ENCODE measurements at places on chromosomes 12 and 14.

DNA sequence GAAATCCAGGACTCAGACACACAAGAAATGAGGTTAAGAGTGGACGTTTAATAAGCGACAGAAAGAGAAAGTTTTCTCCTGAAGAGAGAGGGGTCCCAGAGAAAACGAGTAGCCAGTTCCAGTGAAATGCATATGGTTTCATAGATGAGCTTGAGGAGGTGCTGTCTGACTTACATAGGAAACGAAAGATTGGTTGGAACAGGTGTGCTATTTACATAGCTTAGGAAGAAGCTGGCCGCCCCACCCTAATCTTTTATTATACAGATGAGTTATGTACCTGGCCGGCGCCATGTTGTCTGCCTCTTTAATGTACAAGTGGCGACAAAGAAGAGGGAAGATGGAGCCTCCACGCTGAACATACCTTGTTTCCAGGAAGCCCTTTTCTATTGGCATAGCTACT is 223.0 kb downstream of the SLC6A15 start:
- no peak for DNase-seq

DNA sequence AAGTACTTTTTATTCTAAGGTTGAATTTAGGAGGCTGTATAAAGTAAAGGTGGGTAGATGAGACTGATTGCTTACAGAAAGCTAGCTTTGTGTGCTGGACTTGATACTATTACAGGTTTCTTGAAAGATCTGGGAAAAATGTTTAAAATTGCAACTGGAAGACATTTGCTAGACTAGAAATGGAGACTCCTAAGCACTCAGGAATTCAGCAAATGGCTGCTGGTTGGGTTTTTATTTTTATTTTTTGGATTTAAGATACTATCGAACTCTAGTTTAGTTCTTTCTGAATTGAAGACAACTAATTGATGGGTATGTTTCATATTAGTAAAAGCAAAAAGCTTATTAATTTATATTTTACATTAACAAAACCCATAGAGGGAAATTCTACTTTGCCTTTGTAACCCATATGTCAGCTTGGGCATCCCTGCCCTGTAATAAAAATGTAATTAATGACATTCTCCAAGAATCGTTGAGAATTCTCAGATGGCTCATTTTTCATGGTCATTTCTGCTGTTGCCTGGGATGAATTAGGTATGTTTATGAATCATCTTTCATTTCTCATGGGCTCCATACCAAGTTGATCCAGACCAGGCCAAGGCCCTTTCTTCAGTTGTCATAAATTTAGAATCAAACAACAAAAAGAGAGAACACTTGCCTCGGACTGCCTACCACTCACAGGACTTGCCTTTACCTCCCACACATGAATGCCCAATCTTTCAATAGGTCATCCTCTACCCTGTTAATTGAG is 102.1 kb downstream of the ERGIC2 start:
- DNase-seq, result no peak

DNA sequence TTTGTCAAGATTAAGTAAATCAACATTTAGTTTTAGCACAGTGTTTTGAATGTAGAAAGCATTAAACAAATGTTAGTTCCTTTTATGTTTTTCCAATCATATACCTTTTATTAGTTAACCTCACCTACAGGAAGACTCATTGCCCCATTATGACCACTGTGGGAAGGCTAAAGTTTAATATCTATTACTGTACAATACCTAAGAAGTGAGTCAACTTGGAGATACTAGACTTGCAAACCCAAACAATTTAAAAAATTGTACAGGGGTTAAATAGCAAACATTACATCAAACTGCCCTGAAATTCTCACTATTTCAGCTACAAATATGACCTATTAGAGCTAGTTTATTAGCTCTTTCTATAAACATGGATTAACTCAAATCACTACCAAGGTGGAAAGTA is 8.6 kb upstream of the G2E3 start:
- DNase-seq, result no peak

GRCh38 chr12:99558109-99558508 is 89.4 kb upstream of the GARIN6 start:
- no peak for DNase-seq

GRCh38 chr12:125229878-125230530 is 164.8 kb downstream of the AACS start:
- no peak for DNase-seq

DNA sequence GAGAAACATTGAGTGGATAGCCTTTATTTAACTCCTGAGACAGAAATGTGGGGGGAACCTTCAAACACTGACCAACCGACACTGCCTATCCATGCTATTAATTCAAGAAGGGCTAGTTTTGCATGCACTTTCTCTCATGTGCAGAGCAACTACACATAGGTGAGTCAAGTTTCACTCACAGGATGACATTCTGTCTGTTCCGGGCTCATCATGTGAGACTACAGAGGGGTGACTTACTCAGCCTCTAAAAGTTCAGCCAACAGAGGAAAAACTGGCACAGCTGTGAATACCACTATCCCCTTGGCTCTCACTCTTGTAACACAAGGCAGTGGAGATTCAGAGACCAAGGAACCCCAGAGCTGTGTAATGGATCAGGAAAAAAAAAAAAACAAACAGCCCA is 13.3 kb downstream of the BEST3 start:
- no peak for DNase-seq

GRCh38 chr12:14239935-14240872 is 125.3 kb upstream of the ATF7IP start:
- no peak for DNase-seq

DNA sequence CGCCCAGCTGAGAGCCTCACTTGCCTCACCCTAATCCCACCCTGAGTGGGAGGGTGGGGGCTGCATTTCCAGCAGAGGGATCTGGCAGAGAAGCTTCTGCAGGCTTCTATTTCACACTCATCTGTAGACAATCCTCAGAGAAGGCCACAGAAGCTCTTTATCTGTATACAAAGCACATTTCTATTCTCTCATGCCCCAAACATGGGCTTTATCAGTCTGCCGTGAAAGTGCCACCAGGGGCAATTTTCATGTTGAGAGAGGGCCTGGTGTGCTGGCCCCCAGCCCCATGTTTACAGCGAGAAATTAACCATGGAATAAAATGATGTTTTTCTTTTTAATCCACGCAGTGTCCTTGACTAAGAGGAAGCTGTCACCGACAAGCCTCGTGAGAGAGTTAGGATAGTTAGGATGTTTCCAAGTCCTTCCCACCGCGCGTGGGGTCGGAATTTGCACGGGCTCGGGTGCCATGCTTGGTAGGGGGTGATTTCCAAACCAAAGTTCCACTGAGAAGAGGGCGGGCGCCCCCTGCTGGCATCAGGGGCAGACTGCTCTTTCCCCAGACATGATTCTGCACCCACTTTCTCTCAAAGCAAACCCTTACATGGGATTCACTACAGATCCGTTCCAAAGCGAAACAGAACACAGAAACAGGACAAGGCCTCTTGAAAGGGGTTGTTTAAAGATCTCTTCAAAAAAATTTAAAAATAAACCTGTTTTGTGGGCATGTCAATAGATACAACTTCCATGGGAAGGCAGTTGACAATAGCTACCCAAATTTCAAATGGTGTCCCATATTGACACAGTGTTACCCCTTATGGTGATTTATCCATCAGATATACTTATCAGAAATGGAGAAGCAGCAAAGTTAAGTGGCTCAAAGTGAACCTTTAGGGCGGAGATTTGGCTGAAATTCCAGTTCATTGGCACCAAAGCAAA is 19.4 kb downstream of the BDKRB1 start:
- DNase-seq, result peak; percentile 67

DNA sequence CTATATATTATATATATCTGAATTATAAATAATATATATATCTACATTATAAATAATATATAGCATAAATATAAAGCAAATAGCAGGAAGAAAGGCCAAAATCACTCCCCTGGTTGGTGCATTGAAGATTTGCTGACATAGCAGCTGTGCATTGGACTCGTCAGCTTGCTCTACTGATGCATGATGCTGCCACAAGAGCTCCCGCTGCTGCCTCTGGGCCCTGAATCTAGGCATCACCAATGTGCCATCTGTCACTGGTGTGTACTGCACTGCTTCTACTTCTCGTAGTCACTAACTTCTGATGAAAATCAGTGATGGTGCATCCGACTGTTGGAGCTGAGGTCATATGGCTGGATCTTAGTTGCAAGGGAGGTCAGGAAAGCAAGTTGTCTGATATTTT is 205.0 kb downstream of the ADAMTS20 start:
- no peak for DNase-seq

- no peak for DNase-seq
These were observed 45.1 kb downstream of the SSH1 start for GRCh38 chr12:108812324-108812723.

- peak; percentile 29 for DNase-seq
These were observed 84.8 kb downstream of the NRXN3 start for GRCh38 chr14:78254911-78255461.

- no peak for DNase-seq
These were observed 227.4 kb upstream of the PWP1 start for GRCh38 chr12:107458163-107458562.

- DNase-seq, result no peak
These were observed 32.5 kb upstream of the LIMA1 start for GRCh38 chr12:50315803-50316202.

GRCh38 chr12:15928346-15928745 is 17.2 kb downstream of the DERA start:
- no peak for DNase-seq

DNA sequence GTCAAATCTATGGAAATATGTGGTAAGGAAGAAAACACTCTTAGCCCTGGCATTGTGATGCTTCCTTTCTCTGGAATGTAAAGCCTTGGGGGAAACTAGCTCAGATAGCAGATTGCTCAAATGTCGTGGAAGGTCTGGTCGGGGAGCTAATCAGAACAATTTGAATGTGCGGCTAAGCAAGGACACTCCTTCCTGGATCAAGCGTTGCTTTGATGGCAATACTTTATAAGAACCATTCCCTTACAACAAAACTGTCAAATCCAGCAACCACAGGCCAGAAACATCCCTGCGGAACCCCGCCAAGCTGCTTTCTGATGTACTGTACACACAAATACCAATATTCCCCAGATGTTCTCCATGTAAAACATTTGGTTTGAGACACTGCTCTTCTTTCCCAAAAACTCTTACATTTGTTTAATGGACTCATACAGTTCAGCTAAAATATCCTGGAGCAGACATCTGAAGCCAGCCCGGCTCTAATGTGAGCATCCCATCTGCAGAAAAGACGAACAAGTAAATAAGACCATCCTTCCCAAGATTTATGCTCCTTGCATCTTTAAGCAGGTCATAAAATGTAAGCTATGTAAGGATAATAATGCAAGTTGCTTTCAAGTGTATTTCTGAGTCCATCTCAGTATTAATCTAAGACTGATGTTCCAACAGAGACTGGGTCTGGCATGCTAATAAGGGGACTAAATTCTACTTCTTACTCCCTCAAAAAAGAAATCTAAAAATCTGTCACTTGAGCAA is 20.2 kb downstream of the NUAK1 start:
- no peak for DNase-seq

DNA sequence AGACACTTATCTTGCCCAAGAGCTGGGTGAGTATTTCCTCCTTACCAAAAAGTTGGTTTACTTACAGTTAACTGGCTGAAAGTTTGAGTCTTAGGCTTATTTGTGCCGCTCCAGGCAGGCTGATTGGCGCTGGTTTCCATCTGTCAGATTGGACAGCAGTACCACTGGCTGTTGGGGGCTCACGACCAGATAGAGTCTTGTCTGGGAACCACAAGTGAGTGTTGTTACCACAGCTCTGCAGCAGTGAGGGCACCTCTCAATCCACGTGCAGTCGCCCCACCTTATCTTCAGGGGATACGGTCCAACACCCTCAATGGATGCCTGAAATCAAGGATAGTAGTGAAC is 58.9 kb downstream of the DDX51 start:
- DNase-seq, result no peak

GRCh38 chr14:104868060-104868740 is 3.1 kb downstream of the CEP170B start:
- no peak for DNase-seq

GRCh38 chr14:100662879-100663760 is 63.6 kb upstream of the DLK1 start:
- DNase-seq, result peak; percentile 50

All from NCI-H510A treated with DMSO at 0.1 percent for 48 hours (cell line).